ENCODE measurements at places on chromosomes 3 and 15.
A peak's percentile ranks its signal among the peaks of the same experiment; 100 is the strongest.

DNA sequence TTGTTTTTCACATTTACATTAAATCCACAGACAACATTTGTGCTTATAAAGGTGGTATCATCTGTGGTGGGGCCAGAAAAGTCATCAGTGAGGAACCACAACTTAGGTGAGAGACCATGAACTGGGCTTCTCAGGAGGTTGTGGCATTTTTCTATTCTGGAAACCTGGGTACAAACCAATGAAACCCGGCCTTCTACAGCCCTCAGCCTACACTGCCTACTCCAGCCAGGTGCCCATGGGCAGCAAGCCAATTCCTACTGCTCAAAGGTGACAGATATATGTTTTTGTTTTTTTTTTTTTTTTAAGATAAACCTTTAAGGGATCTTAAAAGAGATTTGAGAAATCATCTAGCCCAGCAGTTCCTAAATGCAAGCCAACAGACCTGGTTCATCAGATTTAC is 20.3 kb downstream of the SPG21 start:
- DNase-seq: no peak

GRCh38 chr3:112376992-112377391 is 44.0 kb downstream of the CD200 start:
- DNase-seq: no peak

DNA sequence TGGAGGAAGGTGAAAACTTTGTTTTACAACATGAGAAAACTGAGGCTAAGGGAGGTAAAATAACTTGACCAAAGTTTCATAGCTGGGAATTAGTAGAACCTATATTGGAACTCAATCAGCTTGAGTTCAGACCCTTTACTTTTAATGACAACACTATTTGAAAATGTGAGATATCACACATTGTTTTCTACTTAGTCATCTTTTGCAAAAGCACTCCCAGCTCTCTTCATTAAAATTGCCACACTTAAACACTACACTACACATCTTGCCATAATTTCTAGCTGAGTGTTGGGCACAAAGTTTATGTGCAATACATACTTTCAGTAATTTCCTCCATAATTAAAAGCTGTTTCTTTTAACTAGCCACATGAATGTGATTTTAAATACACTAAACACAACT is 230.4 kb upstream of the DCBLD2 start:
- no peak for DNase-seq

DNA sequence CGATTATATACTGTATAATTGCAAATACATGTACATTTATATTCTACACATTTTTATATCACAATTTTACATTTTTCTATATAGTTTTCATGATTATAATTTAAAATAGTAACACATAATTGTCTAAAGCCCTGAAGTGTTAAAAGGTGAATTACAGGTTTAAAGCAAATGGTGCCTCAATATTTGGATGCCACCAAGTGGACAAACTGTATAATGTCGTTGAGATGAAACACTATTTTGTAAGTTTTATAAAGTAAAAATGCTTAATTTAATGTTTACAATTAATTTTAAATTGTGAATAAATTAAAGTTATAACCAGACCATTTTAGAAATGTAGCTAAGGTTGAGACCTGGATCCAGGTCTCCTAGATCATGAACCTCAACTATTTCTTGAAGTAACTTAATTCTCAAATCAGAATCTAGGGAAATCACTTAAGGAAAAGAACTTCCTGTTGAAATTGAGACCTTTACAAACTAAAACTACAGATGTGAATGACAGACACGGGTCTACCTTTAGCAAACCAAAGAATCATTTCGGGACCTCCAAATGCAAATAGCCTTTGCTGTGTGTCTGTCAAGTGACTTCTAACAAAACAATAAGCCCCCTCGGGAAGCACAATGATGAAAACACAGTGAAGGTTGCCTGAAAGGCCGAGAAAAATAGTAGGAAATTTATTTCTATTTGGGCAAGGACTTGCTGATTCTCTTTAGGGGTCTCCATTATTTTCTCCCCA is 37.8 kb downstream of the EHHADH start:
- no peak for DNase-seq

DNA sequence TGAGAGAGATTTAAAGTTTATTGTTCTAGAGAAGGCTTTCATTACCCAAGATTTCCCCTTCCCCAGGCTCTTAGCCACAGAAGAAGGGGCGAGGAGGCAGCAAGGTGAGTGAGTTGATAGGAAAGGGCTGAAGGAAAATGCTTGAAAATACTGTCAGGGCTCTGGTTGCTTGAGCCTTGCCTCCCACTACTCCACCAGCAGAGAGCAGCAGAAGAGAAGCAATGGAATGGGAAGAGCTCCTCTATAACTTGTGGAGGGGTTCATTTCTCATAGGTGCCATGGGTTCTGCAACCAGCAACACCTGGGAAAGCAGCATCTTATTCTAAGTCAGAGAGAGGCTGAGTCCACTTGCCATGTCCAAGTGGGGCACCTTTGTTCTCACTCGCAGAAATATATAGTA is 184.0 kb upstream of the CNTN6 start:
- no peak for DNase-seq

- peak; percentile 32 for DNase-seq
Observed at GRCh38 chr15:77510066-77511057, 89.7 kb downstream of the HMG20A start.

DNA sequence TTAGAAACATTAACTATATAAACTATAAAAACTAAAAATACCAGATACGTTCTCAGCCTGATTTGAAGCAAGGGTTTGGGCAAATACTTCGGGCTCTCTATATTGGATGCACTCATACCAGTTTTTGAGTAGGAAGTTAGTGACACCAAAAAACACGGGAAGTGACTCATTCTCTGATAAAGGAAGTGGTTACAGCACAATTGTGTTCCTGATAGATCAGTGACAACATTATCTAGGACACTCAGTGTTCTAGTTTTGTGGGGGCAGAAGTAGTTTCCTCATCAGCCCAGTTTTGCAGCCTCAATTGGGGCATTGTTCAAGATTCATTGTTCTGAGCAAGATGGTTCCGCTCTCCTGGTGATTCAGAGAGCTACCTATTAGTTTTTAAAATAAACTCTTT is 469.6 kb upstream of the DPPA4 start:
- no peak for DNase-seq
